ENCODE measurements at places on chromosomes 12 and 14.

DNA sequence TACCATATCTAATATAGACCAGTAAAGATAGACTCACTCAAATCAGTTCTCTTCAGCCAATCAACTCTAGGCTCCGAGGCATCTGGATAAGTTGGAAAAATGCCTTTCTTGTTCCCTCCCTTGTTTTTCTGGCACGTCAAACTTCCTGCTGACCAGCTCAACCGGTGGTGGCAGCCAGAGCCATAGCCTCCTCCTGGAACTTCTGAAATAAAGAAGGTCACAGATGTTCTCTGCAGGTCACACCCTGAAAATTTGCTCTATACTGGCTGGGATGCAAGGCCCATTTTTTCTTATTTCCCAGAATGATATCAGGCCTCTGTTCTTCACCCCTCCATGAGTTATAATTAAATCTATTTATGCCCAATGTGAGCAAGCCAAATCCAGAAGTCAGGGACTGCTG lies 81.9 kb downstream of the BMP4 start:
- DNase-seq, result no peak

- DNase-seq, result no peak
Observed at GRCh38 chr12:96720363-96720705, 186.7 kb upstream of the NEDD1 start.

- no peak for DNase-seq
Observed at GRCh38 chr12:113485330-113485729, 13.7 kb upstream of the LHX5 start.

- DNase-seq, result no peak
Observed at GRCh38 chr14:90303473-90303872, 28.3 kb downstream of the NRDE2 start.

- DNase-seq, result no peak
Observed at GRCh38 chr12:76880519-76881023, 1.8 kb upstream of the CSRP2 start.

GRCh38 chr14:92223025-92223424 lies 99.9 kb upstream of the SLC24A4 start:
- no peak for DNase-seq

GRCh38 chr12:99130808-99131553 lies 485.9 kb downstream of the APAF1 start:
- no peak for DNase-seq

- no peak for DNase-seq
Observed at GRCh38 chr14:88034076-88034475, 29.1 kb downstream of the GPR65 start.

GRCh38 chr12:98465950-98466602 lies 49.3 kb upstream of the TMPO start:
- DNase-seq, result no peak

- no peak for DNase-seq
Observed at GRCh38 chr14:59342516-59343484, 122.4 kb downstream of the GPR135 start.

- no peak for DNase-seq
Observed at GRCh38 chr14:70073924-70074566, 114.7 kb downstream of the SLC8A3 start.

DNA sequence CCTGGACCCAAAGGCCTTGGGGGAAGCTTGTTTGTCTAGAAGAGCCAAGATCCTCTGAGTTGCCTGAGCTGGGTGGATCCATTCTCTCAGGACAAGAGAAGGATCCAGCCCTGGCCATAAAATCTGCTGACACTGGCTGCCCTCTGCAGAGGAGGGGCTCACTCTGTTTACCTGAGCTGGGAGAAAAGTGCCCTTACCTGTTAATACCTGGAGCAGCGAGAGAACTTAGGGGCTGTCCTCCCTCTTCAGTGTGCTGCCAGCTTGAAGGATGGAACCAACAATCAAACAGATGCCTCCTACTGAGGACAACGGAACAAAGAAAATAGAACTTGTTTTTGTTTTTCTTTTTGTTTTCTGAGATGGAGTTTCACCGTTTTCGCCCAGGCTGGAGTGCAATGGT lies 7.3 kb upstream of the KRT7 start:
- DNase-seq, result no peak

- DNase-seq, result no peak
Observed at GRCh38 chr12:18580706-18581105, 157.1 kb downstream of the PLCZ1 start.

- no peak for DNase-seq
Observed at GRCh38 chr12:96257550-96258103, 63.5 kb downstream of the ELK3 start.

DNA sequence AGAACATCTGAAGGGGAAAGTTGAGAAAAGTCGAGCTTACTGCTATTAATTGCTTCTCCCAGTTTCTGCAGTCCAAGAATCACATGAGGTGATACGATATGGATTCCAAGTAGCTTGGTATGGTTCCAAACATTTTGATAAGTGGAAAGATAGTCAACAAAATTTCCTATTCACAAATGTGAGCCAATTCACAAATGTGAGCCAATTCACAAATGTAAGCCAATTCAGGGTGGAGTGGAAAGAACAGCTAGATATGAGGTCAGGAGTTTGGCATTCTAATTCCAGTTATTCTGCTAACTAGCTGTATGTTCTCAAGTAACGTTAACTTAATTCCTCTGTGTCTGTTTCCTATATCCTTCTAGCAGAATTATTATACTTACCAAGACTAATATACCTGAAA lies 37.6 kb upstream of the DHRS4 start:
- no peak for DNase-seq

DNA sequence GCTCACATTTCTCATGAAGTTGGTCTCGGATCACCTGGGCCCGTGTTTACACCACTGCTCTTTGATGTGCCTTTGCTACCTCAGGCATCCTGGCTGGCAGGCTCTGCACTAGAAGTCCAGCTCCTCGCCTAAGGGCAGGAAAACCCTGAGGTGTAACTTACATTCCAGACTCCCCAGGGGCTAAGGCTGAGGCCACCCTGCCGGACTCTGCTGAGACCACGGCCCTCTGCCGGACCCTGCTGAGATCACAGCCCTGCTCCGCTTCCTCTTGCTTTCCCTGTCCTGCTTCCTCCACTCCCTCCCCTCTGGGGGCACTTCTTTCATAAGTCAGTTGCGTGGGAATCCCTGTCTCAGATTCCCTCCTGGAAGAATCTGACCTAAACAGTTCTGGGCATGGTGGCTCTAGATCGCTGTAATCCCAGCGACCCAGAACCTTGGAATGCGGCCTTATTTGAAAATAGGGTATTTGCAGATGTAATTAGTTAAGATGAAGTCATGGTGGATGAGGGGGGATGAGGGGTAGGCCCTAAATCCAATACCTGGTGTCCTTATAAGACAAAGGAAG lies 17.2 kb downstream of the RILPL1 start:
- DNase-seq, result no peak

GRCh38 chr12:89344862-89345202 lies 7.5 kb downstream of the DUSP6 start:
- DNase-seq, result no peak

- no peak for DNase-seq
Observed at GRCh38 chr14:102046337-102047278, 40.2 kb downstream of the HSP90AA1 start.

GRCh38 chr14:61526405-61527312 lies 168.7 kb upstream of the HIF1A start:
- no peak for DNase-seq

- no peak for DNase-seq
Observed at GRCh38 chr12:50572287-50572686, 67.5 kb downstream of the DIP2B start.

GRCh38 chr14:71698673-71699072 lies 233.6 kb upstream of the RGS6 start:
- no peak for DNase-seq

DNA sequence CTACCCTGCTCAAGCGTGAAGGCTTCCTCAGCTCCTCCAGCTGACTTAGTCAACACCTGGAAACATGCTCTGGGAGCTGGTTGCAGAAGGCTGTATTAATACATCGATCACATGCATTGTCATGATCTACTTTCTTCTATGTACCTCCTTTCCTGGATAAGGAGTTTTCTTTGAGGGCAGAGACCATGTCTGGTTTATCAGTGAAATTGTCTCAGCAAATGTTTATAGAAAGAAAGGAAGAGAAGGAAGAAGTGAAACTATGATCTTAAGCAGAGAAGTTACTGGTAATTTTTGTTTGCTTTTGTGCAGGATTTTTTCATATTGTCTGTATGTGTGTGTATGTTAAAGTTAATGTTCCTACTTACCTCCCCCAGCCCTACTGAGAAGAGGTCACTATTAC lies 4.5 kb downstream of the DYRK4 start:
- no peak for DNase-seq

GRCh38 chr14:32913725-32914124 lies 25.0 kb upstream of the NPAS3 start:
- no peak for DNase-seq

GRCh38 chr12:132489078-132489601 lies 811 bp upstream of the FBRSL1 start:
- DNase-seq, result peak; percentile 77

GRCh38 chr12:110370732-110371231 lies 32.7 kb downstream of the ANAPC7 start:
- DNase-seq, result no peak

GRCh38 chr12:56922031-56922430 lies 12.2 kb downstream of the SDR9C7 start:
- no peak for DNase-seq

GRCh38 chr12:55965941-55966407 lies at the start of gene PMEL:
Gene PMEL (minus strand): TSS chr12:55966042. CDS start chr12:55966011, 31 bp downstream.
- DNase-seq, result no peak

GRCh38 chr14:91946622-91947474 lies 646 bp downstream of the FBLN5 start:
- no peak for DNase-seq

DNA sequence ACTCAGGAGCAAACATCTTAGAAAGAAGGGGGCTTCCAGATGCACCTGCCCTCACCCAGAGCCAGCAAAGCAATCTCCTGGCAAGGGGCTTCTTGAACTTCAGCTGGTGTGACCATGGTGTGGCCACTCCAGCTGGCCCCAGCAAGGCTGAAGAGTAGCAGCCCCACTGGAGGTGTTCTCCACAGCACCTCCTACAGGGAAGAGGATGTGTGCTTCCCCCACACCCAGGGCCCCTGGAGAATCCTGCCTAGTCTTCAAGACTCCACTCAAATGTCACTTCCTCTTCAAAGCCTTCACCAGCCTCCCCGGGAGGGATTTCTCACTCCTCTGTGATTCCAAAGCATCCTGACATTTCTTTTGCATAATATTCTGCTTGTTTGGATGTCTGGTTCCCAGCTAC lies 8.5 kb downstream of the RAB15 start:
- DNase-seq, result peak; percentile 24

DNA sequence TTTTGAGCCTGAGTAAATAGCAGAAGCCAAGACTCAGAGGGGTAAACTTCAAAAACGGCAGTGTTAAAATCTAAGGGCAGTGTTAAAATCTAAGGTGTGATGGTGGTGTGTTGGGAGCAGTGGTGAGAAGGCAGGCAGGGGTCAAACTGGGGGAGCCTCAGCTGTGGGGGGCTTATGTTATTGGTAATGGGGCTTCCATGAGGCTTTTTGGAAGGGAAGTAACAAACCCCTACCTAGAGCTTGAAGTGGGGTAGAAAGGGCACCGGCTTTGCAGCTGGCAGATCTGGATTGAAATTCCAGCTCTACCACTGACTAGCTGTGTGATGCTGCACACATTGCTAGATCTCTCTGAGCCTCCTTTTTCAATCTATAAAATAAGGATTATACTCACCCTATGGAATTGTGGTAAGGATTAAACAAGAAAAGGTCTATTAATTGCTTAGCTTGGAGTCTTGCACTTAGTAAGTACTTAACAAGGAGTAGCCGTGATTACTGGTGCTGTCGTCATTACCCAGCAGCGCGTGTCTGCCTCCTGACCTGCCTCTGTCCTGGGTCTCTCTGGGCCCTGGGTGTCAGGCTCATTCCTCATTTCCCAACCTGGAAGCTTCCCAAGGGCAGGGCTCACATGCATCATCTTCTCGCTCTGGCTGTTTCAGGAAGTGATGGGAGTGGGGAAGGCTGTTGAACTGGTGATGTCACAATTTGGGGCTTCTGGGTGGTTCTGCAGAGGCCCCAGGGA lies 18.5 kb upstream of the KRT80 start:
- no peak for DNase-seq

DNA sequence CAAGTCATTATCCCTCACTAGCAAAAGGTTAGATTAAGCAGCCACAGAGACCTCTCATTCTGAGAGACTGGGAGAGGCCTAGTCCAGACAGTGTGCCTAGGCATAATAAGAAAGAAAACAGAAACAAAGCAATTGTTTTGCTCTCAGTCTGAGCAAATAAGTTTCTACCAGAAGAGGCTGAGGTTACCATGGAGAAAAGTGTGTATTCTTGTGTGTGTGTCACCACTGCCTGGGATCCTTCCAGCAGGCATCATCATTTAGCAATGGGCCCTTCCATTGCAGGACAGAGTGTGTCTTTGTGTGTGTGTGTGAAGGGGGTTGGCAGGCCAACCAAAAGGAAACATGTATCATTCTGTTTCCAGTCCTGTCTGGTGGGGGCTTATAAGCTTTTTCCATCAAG lies 3.7 kb downstream of the EFS start:
- no peak for DNase-seq

DNA sequence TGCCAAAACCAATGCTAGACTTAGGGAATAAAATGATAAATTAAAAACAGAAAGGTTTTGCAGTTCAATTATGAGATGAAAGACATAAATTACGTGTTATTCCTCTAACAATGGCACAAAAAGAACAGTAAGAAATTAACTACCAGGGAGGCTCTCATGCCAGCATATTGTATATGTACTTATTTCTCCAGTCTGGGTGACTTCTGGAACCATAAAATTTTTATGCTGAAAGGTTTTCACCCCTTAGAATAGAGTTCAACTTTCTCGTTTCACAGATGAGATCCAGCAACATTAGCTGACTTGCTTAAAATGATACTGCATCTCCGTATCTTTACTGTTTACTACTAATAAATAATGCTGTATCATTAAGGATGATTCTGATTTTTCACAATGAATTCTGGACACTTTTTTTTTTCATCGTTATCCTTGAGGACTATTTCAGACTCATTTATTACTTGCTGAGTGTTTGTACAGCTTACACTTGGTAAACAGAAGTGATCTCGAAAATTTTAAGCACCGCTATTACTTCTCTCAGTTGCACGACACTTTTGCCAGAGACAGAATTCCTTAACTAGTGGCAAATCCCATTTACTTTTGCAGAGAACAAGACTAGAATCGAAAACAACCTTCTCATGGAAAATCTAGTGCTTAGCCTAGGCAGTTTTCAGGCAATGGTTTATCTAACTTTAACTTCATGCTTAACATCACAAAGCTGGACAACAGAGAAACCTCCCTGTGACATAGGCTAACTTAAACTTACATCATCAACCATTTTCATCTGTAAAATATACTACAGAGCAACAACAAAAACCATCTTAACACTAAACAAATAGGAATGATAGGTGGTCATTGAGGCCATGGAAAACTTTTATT lies 2.7 kb downstream of the RSRC2 start:
- no peak for DNase-seq

DNA sequence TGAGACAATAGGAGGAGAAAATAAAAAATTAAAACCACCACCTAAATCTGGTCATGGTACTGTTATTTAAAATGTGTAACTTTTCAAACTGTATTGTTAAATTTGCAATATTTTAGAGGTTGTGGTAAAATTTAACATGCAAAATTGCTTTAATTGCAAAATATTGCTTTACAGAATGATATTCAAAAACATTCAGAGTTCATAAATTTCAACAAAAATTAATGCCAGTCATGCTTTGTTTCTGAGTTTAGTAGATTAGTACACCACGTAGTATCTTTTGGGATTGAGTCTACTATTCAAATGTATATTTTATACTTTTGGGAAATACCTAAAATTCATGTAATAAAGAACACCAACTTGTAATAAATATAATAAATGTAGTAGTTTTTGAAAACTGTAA lies 18.3 kb downstream of the ETFRF1 start:
- no peak for DNase-seq

All from CD8-positive, alpha-beta memory T cell (primary cell).